Esophagus mucosa (tissue), 1 donor: ENCODE measurements at places on chromosomes 5 and 9.

- ATAC-seq: no peak
Observed at GRCh38 chr5:39539470-39539869, 114.7 kb upstream of the DAB2 start.

GRCh38 chr5:96214442-96215197, 218.4 kb downstream of the PCSK1 start:
- no peak for ATAC-seq

- ATAC-seq: no peak
Observed at GRCh38 chr5:139915266-139915665, 119.7 kb downstream of the PSD2 start.

DNA sequence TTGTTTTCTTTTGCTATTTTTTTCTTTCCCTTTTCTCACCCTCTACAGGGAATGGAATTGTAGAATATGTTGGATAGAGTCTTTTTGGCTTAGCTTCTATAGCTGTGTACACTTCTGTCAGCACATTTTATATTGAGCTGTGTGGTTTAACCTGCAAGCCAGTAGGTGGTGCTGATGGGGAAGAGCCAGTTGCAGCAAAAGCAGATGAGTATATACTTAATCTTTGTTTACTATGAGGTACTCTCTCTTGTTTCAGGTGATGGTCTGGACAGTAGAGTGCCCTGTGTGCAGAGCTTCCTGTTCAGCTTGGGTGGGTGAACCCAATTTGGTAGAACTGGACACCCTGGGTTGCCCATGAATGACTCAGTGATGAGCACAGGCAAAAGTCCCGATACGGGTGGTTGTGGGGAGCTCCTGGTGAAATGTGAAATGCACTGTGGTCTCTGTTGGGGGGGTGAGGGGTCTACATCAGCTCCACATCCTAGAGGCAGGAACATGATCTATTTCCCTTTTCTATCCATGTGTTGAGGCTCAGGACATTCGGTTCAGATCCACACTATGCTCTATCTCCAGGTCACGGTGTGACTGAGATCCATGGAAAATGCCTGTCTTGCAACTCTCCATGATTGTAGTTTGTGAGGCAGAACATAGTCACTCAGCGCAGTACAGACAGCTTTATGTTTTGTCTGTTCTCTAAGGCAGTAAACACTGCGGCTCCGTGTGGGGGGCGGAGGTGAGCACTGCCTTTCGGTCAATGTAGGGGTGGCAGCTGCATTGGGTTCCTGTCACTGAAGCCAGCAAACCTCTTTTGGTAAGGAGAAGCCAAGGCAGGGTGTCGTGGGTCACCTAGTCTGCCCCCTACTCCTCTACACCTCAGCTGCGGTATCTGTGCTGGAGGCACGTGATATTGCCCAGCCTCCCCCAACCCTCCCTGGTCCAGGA, 353.2 kb downstream of the PRR16 start:
- ATAC-seq: no peak

DNA sequence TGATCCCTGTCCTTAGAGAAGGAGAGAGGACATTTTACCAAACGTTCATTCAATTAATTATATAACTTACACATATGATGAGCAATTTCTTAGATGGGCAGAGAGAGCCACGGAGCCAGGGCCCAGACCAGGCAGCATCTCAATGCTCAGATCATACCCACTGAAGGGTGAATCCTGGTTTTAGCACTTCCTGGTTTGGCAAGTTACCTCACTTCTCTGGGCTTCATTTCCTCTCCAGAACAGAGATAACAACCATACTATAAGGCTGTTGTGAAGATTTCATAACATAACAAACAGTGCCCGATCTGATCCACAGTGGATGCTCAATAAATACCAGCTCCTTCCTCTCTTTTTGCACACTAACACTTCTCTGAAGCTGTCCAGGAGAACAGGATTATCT, 271.1 kb downstream of the DENND1A start:
- ATAC-seq: peak; percentile 36

DNA sequence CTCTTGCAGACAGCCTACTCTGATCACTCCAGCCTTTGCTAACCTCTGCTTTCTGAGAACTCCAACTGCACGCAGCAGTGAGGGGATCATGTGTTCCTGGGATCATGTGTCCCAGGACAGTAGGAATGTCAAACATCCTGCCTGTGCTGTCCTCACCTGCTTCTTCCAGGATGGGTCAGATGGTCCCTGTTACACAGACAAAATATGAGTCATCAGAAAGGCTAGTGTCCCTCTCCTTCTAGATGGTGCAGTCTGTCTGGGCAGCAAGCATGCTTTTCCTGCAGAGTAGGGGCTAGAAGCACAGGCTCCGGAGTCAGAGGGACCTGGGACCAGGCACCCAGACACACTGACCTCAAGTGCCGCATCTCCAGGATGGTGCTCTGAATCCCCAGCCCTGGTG, 20.1 kb upstream of the SLC25A48 start:
- no peak for ATAC-seq

GRCh38 chr9:108816037-108816436, 39.7 kb downstream of the ACTL7B start:
- no peak for ATAC-seq

DNA sequence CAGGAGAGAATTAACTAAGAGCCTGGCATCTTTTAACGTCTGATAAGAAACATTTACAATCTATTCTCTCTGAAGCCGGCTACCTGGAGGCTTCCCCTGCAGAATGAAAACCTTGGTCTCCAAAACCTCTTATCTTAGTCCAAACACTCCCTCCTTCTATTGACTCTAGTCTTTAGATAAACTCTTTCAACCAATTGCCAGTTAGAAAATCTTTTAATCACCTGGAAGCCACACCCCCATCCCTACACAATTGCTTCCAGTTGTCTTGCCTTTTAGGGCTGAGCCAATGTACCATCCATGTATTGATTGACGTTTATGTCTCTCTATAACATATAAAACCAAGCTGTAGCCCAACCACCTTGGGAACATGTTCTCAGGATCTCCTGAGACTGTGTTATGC, 1343.1 kb upstream of the C9orf72 start:
- no peak for ATAC-seq

- no peak for ATAC-seq
Observed at GRCh38 chr5:105034401-105034763, 1471.8 kb upstream of the NUDT12 start.

DNA sequence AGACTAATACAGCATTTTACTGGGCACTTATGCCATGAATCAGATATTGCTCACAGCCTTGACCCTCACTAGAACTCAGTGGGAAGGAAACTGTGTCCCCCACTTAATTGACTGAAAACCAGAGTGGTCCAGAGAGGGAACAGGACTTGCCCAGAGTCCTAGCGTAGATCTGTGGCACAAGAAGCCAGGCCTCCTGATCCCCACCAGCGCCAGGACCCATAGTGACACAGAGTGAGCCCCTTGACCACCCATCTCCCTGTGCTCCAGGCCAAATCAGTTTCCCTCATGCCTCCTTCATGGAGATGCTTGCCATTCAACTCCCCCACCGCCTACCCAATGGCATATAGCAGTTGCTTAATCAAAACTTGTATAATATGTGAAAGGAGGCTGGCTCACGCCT, 8.3 kb downstream of the KIF12 start:
- no peak for ATAC-seq

- no peak for ATAC-seq
Observed at GRCh38 chr9:108956022-108956630, 21.9 kb downstream of the ABITRAM start.

DNA sequence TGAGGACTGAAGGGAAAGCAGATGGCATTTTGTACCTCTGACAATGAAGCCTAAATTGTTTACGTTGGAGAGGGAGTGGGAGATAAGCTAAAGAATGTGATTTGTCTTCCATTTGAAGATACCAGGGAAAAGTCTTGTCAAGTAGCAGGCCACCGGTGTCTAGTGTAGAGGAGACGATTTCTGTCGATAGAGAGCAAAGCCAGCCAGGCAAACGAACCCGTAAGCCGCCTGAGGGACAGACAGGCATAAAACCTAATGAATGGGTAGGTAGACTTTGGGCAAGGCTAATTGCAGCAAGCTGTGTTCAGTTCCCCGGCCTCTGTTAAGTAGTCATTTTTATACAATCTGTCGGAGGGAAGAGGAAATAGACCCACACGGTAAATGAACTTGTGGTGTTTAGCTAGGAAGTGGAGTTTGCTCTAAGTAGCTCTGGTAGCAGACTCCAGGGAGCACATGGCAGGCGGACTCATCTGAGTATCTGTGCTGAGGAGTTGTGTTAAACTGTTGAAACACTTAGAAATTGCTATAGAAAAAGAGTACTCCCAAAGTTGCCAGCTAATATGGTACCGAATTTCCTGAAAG, 28.8 kb downstream of the SMARCA2 start:
- no peak for ATAC-seq

DNA sequence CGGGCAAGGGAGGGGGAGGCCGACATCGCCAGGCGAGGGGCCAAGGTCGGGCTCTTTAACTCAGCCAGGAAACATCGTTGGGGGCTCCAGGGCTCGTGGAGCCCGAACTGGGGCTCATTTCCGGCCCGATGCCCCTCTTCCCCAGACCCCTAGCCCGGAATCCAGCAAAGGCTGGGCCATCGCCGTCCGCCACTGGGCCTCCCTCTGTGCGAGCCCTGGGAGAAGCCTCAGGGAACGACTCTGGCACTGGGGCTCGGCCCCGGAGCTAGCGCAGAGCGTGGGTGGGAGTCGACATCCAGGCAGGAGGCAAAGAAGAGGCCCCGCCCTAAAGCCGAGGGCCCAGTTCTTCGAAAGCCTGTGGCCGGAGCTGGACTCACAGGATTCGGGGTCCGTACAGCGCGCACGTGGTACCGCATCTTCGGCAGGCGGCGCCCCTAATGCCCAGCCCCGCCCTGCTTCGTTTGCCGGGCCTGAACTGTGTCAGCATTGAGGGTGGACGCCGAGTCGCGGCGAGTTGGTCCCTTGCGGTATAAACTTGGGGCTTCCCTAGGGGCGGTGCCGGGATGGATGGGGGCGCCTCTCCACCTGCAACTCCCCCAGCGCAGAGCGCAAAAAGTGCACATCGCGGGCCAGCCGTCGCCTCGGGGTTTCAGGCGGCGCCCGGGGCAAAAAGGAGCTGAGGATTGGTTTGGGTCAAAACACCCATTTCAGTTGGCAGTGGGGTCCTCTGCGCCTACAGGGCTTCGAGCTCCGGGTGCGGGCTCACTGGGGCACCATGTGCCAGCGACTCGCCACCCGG, 3.6 kb upstream of the PAX5 start:
- no peak for ATAC-seq

- no peak for ATAC-seq
Observed at GRCh38 chr5:116702776-116703175, 128.2 kb upstream of the SEMA6A start.

- no peak for ATAC-seq
Observed at GRCh38 chr9:89530726-89531125, 32.8 kb upstream of the SEMA4D start.

GRCh38 chr9:19020886-19021455, 12.0 kb downstream of the SAXO1 start:
- no peak for ATAC-seq

DNA sequence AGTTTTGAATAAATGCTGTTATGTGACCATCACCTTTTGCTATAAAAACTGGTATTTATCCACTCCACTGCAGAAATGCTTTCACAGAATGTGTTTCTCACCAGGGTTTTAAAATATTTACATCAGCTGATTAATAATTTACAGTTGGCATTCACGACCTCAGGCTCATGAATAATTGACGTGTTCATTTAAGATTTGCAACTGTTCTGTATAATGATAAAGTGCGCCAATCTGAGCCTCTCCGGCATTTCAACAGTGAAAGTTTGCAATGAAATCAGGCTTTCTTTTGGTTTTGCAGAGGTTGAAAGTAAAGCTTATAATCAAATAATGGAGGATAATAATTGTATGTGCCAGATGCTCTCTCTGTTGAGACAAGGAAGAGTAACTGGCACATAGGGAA, 434.9 kb downstream of the ICE1 start:
- ATAC-seq: no peak

DNA sequence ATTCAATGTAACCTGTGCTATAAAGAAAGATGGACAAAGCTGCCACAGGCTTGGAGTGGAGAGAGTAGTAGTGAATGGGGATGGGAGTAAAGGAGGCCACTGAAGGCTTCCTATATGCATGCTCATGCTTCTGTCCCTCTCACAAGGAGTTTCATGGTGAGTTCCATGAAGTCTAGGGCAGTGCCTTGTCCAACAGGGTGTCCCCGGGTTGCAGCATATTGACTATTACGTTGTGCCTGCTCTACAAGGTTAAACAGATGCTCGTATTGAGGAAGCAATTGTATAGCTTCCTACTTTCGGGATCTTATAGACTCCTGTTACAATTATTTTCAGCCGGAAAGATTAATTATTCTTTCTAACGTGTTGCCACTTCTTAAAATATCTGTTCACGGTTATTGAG, 129.1 kb upstream of the PIK3R1 start:
- ATAC-seq: no peak

DNA sequence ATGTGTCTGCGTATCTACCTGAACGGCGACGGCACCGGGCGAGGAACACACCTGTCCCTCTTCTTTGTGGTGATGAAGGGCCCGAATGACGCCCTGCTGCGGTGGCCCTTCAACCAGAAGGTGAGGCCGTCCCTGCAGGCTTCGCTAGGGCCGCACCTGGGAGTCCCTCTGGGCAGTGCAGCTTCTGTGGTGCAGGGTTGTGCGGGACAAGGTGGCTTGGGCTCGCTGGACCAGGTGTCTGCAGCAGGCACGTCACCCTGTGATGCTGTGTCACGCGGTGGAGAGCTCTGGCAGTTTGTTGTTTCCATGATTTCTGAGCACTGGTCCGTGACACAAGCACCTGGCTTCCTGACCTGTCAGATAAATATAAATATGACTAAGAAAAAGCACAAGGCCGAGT, 20.7 kb downstream of the FBXW5 start:
- ATAC-seq: no peak

DNA sequence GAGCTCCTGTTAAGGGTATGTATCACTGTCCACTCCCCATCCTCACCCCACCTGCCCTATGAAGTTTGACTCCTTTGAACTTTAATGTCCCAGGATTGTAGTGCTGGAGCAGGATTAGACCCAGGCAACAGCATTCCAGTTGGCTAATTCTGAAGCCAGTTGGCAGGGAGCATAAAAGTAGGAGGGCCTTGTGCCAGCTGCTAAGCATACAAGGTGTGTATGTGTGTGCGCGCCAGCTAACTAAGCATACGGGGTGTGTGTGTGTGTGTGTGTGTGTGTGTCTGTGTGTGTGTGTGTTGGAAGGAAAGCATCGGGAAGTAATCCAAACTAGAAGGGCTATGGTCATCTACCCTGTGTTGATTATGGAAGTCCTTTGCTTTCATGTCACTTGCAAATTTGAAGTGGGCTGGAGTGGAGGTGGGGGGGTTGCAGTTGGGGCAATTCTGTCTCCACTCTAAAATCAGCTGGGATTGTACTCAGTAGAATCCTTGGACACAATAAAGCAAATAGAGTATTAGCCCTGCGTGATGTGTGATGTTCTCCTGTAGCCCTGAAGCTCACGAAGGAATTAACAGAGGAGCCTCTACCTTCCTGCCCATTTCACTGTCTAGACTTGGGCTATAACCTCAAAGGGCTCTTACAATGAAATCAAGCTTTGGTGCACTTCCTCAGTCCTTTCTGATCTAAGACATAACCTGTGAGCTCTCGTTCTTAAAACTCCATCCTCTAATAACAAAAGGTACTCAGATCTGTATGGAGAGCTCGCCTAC, 26.9 kb downstream of the HMGCR start:
- ATAC-seq: peak; percentile 67

- ATAC-seq: no peak
Observed at GRCh38 chr5:108546939-108547338, 165.0 kb upstream of the FBXL17 start.
